ENCODE measurements at places on chromosomes 5 and 9.

- DNase-seq = no peak
Observed at GRCh38 chr5:150931368-150931965, 26.7 kb upstream of the ZNF300 start.

- no peak for DNase-seq
Observed at GRCh38 chr5:103490030-103490739, 72.4 kb downstream of the NUDT12 start.

- DNase-seq = no peak
Observed at GRCh38 chr5:1118738-1119137, 6.9 kb upstream of the SLC12A7 start.

GRCh38 chr5:124997186-124997893, 250.9 kb upstream of the ZNF608 start:
- DNase-seq = no peak

DNA sequence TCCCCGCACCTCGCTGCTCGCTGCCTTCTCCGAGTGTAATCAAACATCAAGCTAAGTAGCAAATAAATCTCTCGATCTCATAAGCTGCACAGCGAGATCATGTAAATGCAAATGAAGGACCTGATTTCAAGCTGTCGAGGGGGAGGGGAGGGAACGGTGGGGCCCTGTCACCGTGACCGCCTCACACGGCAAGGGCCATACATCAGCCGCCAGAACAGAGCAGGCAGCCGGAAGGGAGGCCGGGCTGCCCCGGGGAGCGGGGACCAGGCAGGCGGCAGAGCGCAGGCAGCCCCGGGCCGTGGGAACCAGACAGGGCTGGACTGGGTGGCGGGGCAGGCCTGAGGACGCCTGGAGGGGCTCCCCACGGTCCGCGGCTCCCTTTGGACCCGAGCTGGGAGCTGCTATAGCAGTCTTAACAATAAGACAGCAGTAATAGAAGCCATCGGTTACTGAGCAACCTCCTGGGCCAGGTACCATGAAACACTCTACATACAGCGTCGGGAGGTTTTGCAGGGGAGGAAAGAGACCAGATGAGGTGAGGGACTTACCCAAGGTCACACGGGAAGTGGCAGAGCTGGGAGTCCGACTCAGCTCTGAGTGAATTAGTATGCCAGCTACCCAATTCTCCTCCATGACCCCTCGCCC, 76.8 kb downstream of the CFAP77 start:
- DNase-seq = no peak

DNA sequence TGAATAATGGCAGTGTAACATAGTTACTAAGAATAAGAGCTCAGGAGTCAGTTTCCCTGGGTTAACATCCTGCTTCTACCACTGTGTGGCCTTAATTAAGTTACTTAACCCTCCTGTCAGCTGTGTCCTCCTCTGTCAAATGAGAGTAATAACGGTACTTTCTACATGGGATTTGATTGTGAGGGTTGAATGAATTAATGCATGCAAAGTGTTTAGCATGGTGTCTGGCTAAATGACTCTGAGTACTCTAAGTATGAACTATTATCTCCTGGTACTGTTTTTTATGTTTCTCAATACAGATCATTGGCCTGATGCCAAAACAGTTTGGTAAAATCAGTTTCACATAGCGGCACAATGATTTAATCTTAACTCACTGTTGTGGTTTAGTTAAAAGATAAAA, 19.6 kb downstream of the ZNF131 start:
- no peak for DNase-seq

DNA sequence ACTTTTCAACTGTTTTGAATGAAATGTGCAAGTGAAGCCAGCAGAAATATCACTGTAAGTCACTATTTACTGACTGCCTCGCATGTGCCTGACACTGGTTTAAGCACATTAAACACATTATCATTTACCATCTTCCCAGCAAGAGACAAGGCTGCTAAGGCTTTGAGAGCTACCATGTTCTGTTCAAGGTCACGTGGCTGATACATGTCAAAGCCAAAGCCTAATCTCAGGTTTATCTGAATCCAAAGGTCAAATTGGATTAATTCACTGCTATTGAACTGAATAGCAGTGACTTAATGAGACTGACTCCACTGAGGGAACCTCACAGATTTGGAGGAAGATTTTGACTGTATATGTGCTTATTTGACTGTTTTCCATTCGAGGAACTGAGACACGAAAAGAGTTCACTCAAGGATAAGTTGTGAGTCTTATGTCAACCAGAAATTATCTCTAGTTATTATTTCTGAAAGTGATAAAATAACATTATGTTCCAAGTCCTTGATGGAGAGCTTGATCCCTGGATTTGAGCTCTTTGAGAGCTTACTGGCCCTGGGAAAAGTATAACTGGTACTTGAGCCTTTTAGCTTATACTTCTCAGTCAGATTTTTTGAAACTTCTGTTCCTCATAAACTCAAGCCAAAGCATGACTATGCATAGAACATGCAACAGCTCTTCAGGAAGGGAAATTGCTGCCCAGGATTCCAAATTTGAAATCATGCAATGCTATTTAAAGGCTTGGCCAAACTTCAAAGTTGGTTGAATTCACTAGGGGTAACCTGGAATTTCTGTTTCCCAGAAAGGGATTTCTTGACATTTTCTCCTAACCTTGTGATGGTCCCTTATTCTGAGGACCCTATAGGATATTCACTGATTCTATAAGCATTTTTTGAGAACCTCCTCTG, 23.4 kb upstream of the ARHGAP26 start:
- DNase-seq = no peak

DNA sequence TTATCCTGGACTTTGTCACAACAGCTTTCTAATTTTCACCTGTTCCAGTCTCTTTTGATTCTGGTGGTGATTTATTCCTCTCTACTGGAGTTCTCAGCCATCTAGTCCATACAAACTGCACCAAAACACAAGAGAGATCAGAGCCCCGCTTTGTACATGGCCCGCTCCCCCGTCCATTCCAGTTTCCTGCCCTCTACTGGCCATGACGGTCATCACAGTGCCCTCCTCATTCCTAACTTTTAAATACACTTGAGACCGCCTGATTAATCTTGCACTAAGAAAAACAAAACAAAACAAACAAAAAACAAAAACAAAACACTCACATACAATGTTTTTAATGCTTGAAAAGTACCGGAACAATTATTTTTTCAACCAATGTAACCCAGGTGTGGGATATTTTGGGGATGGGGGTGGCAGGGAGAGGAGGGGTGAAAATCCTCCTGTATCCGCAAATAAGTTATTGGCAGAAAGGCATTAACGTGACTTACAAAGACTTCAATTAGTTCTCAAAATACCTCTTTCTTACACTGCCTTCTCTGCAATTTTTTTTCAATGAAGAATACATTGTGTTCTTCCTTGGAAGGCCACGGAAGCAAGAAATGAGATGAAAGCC, 84.8 kb upstream of the PAM start:
- peak; percentile 54 for DNase-seq

GRCh38 chr5:1272201-1272600, 22.7 kb downstream of the TERT start:
- DNase-seq = no peak

DNA sequence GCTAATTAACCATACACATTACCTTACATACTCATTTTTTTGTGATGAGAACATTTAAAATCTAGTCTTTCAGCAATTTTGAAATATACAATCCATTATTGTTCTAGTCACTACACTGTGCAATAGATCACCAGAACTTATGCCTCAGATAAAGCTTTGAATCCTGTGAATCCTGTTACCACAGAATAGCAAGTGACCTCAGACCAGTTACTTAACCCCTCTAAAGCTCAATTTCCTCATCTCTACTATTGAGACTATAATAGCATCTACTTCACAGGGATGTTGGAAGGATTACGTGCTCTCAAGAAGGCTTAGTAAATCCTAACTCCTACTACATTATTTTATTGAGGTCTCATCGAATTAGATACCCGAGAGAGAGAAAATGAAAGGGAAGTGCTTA, 60.2 kb upstream of the PIP5K1B start:
- DNase-seq = no peak

GRCh38 chr9:97638666-97639065, 5.0 kb downstream of the NCBP1 start:
- DNase-seq = no peak

GRCh38 chr9:69444021-69444420, 119.0 kb downstream of the ENTREP1 start:
- DNase-seq = peak; percentile 64

- no peak for DNase-seq
Observed at GRCh38 chr9:89116064-89116804, 62.4 kb downstream of the SHC3 start.

DNA sequence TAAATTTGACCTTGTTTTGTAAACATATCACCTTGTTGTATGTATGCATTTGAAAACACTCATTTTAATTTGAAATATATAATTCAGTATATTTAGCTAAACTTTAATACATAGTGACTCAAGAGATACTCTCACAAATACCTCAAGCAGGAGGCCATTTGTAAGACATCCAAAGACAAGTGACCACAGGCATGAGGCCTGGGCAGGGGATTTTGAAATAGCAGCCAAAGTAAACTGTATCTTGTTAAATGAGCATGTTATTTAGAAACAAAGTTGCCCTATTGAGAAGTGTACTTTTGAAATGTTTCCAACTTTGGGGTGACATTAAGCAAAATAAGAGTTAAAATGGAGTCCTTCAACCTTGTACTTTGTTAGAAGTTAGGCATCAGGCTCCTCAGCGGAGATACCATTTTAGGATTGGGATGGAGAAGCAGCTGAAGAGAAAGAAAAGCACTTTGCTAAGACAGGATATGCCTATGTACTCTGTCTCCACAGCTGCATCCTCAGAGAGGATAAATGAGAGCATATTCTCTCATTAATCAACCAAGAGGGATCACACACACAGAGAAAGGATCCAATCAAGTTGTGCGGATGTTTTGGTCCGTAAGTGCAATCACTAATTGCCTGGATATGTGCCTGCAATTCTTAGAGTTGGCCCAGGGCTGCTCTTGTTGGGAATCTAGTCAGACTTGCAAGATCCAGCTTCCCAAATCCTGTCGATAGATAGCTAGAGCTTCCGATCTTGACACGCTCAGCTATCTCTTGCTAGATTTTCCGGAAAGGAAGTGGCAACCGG, 157.5 kb upstream of the HAPLN1 start:
- no peak for DNase-seq

DNA sequence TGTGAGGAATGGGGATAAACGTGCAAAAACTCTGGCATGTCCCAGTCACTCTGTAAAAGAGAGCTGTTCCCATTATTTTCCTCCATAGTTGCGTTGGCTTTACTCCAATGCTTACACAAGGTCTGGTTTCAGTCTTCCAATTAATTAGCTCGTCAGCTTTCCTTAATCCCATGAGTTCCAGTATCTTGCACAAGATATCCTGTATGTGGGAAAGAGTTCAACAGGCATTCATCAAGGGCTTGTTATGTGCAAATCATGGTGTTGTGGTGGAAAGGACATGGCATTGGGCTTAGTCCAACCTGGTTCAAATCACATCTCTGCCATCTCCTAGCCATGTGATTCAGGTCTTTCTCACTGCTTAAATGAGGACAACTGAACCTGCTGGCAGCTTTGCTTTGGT, 77.5 kb upstream of the PANK3 start:
- no peak for DNase-seq

- no peak for DNase-seq
Observed at GRCh38 chr9:127237801-127238200, 26.8 kb upstream of the GARNL3 start.

DNA sequence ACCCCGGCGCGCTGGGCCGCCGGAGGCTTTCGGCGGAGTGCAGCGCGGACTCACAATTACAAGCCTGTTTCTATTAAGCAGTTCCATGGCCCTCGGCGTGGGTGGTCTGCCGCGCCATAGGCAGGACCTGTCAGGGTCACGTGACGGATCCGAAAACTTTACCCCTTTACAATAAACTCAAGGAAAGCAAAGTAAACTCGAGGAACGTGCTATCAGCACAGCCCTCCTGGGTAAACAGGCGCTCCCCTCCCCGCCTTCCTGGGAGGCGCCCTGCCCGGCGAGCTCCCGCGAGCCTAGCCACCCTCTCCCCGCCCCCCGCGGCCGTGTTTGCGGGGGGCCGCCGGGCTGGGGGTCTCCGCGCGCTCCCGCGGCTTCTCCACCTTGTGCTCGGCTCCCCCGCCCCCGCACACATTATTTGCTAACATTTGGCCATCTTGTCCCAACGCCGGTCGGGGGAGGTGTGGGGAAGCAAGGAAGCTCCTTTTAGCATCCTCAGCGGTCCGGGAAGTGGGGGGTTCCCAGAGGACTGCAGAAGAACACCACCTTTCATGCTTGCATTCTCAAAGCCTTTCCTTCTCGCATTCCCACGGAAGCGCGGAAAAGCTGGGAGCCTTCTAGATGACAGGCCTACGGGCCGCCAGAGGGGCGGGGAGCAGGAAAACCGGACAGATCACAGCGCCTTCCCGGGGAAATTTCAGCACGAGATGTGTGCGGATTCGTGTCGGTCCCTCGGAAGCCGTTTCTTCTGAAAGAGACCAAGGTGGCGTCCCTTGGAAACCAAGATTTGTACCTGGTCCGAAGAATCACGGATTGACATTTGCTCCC, at the start of gene PTCH1:
Gene PTCH1, minus strand, starts transcription at position 238 of the 825 bp plus-strand sequence.
- DNase-seq = peak; percentile 49

DNA sequence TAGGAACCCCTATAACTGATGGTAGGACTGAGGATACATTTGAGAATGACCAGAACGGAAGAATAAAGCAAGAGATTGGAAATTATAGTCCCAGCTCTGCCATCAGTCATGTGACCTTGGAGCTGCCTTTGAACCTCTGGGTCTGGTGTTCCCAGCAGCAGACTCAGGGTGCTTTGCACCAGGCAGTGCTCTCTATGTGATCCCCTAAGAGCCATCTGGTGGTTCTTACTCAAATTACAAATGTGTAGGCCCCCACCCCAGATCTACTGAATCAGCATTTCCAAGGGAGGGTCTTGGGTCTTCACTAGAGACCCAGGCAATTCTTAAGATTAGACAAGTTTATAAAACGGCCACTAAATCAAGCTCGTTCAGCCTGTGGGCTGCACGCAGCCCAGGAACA, 40.2 kb upstream of the PRDM12 start:
- no peak for DNase-seq

- no peak for DNase-seq
Observed at GRCh38 chr5:1322036-1322900, 22.6 kb downstream of the CLPTM1L start.

DNA sequence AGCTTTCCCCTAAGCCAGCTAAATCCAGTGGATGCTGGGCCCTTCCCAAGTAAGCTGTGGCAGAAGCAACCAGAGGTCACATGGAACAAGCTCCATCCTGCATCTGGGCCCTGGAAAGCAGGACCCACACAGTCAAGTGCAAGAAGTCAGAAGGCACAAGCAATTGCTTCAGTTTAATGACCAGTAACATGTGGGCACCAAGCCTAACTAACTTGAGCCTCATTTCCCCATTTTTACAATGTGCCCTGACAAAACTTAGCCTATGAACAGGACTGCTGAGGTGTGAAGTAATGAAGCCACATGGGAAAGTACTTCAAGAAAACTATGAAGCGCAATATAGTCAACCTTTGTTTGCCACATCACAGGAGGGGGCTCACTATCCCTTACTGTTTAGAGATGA, 90.5 kb downstream of the TLE1 start:
- no peak for DNase-seq
